Activated CD4-positive, CD25-positive, alpha-beta regulatory T cell treated with anti-CD3 and anti-CD28 coated beads, Interleukin-2, amount 50 U/mL, for 24 hours (primary cell): ENCODE measurements at places on chromosomes 4 and X.

DNA sequence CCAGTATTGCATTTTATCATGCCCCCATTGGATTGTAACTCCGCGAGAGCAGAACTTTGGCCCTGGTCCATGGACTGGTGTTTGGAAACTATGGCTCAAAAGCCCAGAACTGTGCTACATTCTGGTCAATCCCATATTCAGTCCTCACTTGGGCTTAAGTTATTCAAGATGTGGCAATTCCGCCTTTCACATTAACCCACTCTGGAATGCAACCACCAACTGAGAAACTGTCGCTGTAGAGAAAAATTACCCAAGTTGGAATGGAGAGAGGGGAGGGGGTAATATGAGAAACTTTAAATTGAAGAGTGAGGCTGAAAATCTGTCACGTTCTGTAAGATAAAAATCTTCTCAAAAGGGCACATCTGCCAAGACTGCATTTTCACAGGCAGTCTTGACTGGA is 189.6 kb upstream of the NHS start:
- ATAC-seq: no peak

- ATAC-seq: no peak
Measured at GRCh38 chrX:135509885-135510284, 10.6 kb upstream of the INTS6L start.

DNA sequence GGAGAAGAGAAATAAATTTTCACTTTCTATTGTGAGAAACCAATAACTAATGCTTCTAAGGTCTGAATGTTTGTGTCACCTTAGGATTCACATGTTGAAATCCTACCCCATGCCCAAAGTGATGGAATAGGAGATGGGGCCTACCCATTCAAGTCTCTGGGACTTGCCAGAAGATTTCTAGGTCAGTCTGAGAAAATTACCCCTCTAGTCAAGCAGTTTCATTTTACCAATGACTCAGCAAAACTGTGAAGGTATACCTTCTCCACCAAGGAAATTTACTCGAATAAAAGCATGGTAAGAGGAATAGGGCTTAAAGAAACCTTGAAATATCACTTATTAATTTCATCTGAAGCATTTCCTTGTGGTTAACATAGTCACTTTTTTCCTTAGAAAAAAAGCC is 23.5 kb upstream of the PAPSS1 start:
- no peak for ATAC-seq

GRCh38 chr4:153483432-153484418 is 17.6 kb downstream of the TMEM131L start:
- no peak for ATAC-seq

- peak; percentile 37 for ATAC-seq
Measured at GRCh38 chrX:7146703-7147412, 654 bp upstream of the STS start.
